Activated CD4-positive, alpha-beta T cell treated with anti-CD3 and anti-CD28 coated beads, Interleukin-2, amount 50 U/mL, for 24 hours (primary cell): ENCODE measurements at places on chromosomes 5 and 9.

- DNase-seq, result no peak
Observed at GRCh38 chr5:143074414-143074996, 304.3 kb downstream of the ARHGAP26 start.

DNA sequence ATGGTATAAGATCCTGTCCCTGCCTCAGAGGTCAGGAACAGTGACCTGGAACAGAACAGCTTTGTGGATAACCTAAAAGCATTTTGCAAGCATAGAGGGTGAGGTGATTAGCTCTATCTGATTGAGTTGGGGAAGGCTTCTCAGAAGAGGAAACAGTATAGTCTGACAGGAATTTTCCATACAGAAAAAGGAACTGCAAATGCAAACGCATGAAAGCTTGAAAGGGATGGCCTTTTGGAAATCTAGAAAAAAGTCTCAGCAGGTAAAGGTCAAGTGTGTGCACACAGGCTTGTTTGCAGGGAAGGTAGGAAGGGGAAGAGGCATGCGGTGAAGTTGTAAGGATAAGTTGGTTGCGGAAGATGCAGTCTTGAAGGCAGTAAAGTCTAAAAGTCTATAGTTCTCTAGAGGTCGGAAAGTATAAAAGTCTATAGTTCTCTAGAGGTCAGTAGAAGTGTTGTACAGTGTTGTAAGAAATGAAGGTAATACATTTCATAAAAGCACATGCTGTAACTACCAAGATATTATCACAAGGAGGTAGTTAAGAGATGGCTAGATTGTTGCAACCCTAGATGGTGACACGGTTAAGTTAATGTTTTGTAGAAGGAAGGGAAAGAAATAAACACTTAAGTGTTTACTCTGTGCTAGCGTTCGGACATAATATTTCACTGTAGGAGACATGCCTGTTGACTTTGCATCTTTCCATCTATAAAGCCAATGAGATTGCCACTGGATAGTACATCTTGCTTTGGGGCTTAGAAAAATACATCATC is 16.7 kb upstream of the HSPB3 start:
- no peak for DNase-seq

- no peak for DNase-seq
Observed at GRCh38 chr5:134106991-134107701, 7.3 kb upstream of the TCF7 start.

DNA sequence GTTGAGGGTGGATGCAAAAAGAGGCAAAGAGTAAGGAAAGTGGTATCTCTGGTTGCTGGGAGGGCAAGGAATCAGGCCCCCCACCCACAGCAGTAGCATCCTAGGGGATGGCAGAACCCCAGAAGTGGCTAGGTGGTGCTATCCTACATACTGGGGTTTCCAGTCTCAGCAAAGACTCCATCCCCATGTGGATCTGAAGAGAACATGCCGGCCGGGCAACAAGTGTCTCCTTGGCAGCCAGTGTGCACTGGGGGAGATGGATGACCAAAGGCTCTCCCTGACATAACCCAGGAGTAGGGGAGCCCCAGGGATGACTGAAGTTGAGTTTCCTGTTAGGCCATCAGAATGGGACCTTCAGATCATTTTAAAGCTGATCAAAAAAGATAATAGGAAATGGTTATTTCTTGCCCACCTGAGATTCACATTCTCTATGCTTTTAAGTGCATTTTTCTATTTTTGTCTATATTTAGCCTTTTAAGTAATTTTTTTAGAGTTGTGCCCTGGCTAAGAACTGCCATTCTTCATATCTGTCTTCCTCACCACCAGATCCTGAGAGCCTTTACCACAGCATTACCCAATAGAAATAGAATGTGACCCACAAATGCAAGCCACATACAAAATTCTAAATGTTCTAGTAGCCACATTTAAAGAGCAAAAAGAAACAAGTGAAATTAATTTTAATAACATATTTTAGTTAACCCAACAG is 78.7 kb upstream of the SMIM23 start:
- DNase-seq, result no peak

- no peak for DNase-seq
Observed at GRCh38 chr5:42586625-42587024, 163.4 kb downstream of the GHR start.

GRCh38 chr5:16656561-16657191 is 39.9 kb upstream of the RETREG1 start:
- DNase-seq, result no peak

GRCh38 chr9:6098431-6098830 is 83.0 kb upstream of the RANBP6 start:
- no peak for DNase-seq

DNA sequence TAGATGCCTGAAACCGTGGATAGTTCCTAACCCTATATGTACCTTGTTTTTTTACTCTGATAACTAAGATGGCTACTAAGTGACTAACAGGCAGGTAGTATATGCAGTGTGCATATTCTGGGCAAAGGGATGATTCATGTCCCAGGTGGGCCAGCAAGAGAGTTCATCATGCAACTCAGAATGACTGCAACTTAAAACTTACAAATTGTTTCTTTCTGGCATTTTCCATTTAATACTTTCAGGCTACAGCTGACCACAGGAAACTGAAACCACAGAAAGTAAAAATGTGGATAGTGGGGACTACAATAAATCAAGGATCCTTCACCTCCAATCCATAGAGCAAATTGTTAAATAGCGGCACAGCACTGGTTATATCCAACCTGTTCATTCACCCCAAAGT is 30.7 kb upstream of the VCAN start:
- no peak for DNase-seq

DNA sequence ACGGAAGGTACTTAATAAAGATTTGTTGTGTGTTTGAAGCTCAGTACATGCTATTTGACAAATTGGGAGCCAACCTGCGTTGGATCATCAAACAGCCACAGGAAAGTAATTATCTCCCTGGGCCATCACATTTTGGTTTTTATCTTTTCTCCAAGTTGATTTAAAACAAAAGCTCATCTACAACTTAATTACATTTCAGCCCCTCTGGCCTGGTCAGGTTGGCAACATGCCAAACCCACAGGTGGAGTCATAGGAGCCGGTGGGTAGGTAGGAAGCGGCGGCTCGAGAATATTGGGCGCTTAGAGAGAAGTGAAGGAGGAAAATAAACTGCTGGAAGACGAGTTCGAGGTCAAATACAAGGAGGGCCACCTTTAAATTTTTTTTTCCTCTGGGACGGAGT is 64.9 kb upstream of the FANCC start:
- DNase-seq, result no peak

GRCh38 chr5:143714629-143715028 is 97.3 kb upstream of the HMHB1 start:
- no peak for DNase-seq

DNA sequence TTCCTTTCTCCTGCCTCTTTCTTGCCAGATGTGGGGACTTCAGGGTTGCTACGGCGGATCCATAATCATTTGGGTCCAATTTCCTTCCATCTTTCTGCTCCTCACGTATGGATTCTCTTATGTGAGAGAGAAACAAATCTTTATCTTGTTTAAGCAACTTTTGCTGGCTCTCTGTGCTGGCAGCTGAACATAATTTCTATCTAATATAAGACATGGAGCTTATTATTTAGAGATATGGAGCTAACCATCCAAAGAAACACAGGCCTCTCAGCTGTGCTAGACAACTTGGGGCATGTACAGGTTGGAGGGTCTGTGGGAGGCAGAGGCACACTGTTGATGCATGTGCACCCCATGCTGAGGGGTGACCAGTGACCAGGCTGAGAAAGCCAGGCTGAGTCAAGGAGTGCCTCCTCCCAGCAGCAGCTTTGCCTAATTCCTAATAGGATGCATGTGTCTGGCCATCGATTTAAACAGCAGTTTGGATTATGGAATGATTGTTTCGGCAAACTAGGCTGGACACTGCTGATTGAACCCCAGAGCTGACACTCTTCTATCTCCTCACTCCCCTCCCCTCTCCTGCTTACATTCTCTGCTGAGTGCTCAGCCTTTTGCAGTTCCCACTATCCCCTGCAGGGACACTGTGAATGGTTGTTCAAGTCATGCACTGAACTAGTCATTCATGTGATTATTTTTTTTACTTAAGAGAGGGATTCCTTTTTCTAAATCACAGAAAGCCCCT is 195.8 kb downstream of the ERCC6L2 start:
- DNase-seq, result no peak

- DNase-seq, result no peak
Observed at GRCh38 chr9:110399983-110400382, 62.3 kb upstream of the TXNDC8 start.

DNA sequence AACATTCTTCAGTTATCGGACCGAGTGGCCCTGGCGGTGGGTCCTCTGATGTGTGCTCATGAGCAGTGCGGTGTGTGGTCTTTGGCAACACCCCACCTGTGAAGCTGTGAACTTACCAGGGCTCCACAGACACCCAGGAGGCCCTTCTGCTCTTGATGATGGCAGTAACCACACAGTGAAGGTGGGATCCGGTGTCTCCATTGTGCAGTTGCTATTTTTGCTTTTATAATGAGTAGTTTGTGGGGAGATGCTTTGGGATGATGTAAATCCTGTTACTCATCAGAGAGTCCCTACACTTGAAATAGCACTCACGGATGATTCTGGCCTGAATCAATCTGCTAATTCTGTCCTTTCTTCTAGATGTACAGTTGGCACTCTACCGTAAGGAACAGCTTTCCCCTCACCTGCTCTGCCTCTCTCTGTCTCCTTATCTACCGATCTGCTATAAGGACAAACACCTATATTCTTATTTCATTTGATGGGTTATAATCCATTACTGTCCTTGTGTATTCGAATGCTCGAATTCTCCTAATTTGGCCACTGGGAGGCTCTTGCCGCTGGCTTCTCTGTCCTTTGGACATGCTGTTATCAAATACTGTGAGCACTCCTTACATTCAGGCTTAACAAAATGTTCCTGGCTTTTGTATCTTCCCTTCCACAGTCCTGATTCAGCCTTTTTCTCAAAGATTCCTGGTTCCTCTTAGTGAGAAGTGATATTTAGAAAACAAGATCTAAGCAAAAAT is 20.2 kb downstream of the ATPSCKMT start:
- no peak for DNase-seq

GRCh38 chr9:82499337-82499736 is 510.8 kb downstream of the SPATA31D1 start:
- DNase-seq, result no peak

- no peak for DNase-seq
Observed at GRCh38 chr5:37662789-37663485, 176.9 kb downstream of the GDNF start.

DNA sequence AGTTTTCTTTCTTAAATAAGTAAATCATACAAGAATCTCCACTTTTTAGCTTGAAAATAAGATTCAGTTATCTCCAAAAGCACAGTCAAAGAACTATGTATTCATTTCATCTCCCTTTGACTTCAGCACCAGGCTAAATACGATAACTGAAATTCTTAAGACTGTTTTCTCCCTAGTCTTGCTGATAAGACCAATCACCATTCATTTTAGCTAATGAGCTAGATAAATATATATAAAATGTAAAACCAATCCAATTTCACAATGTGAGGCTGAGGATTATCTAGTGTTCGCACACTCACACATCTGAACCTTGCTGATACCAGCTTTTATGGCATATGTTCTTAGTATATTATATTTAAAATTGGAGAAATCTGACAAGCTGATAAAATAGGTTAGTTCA is 17.3 kb upstream of the ZNF622 start:
- no peak for DNase-seq

- no peak for DNase-seq
Observed at GRCh38 chr5:153352685-153353219, 137.7 kb upstream of the GRIA1 start.

- no peak for DNase-seq
Observed at GRCh38 chr5:68268101-68268851, 52.7 kb downstream of the PIK3R1 start.

DNA sequence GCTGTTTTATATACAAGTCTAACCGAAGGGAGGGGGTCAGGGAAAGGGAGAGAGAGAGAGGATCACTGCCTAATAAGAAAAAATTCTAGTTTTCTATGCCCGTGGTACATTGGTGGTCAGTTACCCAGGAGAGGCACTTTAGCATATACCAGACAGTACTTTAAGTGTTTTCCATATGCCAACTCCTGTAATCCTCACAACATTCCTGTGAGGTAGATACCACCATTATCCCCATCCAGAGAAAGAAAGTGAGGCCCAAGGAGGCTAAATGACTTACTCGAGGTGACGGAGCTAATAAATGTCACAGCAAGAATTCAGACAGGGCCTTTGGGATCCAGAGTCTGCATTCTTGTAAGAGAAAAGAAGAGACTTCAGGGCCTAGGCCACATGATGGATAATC is 161.8 kb downstream of the NTRK2 start:
- no peak for DNase-seq

GRCh38 chr5:175377816-175378215 is 66.2 kb downstream of the DRD1 start:
- no peak for DNase-seq

- no peak for DNase-seq
Observed at GRCh38 chr5:60101573-60101972, 208.0 kb upstream of the PDE4D start.

DNA sequence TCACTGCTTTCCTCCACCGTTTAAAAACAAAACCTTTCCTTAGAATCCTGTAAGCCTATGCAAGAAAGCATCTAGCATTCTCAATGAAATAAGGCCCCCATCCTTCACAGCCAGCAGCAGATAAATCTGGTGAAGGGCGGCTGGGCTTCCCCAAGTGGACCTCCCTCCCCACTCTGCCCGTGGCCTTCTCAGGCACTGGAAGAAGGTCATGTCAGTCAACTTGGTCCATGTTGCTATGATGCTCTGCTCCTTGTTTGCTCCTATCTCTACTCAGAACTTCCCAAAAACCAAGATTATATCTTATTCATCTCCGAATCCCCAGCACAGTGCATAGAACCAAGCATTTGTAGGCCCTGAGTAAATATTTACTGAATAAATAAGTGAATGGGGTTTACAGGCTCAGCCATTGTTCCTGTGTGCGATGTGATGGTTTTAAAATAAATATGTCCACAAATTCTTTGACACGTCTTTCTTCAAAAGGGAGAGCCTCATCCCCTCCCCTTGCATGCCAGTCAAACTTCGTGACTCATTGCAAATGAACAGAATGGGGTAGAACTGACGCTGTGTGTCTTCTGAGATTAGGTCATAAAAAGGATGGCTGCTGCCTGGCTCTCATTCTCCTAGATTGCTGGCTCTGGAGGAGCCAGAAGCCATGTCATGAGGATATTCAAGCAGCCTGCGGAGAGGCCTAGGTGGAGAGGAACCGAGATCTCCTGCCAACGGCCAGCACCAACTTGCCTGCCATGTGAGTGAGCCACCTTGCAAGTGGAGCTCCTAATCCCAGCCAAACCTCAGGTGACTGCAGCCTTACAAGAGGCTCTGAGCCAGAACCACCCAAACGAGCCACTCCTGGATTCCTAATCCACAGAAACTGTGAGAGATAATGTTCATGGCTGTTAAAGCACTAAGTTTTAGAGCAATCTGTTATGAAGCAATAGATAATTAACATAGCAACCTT is 70.5 kb downstream of the MED27 start:
- DNase-seq, result no peak

DNA sequence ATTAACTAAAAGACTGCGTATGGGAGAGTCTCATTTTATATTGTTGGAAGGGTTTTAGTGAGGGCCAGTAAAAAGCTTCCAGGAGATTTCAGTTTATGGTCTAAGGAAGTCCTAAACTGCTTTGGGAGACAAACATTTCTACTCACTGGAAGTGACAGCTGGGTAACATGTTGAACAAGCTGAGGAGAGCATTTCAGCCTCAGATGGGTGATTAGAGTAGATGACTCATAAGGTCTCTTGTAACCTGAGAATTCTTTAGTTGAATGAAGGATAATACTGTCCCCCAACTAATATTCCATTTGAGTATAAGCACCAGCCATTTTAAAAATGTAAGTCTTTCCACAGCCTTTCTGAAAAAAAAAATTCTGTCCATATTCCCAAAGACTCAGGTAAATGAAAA is 218.0 kb upstream of the C9orf72 start:
- no peak for DNase-seq

GRCh38 chr5:31119938-31120641 is 73.4 kb upstream of the CDH6 start:
- DNase-seq, result no peak
